CD4-positive, alpha-beta memory T cell (primary cell): ENCODE measurements at places on chromosomes 1 and 21.

GRCh38 chr1:61238359-61238665, 156.0 kb downstream of the NFIA start:
- DNase-seq: no peak

- no peak for DNase-seq
These were observed 53.0 kb upstream of the ABCG1 start for GRCh38 chr21:42165901-42166300.

DNA sequence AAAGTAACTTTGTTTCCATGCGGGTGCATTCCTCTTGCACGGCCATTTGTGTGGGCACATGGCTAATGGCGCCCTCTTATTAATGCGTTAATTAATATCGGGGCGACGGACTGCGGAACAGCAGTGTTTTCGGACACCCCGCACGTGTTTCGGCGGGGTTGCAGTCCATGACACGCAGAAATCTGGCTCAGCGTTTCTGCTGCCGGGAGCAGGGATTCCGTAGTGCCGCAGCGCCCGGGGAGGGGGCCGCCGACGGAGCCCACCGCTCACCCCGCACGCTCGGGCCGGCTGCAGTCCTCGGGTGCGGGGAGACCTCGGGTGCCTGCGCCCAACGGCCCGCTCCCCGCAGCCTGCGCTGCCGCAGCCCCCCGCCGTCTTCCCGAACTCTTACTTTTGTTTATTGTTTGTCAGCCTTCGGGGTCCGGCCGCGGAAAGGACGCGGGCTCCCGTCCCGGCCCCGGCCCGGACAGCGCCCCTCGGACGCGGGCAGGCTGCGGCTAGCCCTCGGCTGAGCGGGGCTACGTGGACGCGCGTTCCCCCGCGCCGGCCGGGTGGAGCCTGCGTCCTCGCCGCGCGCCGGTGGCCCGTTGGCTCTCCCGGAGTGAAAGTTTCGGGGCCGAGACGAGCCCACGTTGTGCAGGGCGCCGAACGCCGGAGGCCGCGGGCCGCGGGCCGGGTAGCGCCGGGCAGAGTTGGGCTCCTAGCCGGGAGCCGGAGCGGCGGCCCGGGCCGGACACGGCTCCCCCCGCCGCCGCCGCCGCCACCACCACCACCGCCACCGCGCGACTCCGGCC, 849 bp downstream of the NFIA start:
- DNase-seq: no peak

GRCh38 chr1:111476214-111476613, 2.4 kb downstream of the C1orf162 start:
- DNase-seq: no peak

GRCh38 chr1:19450811-19451515, 34.4 kb downstream of the CAPZB start:
- DNase-seq: no peak

GRCh38 chr1:5770981-5771765, 221.1 kb downstream of the NPHP4 start:
- DNase-seq: no peak

DNA sequence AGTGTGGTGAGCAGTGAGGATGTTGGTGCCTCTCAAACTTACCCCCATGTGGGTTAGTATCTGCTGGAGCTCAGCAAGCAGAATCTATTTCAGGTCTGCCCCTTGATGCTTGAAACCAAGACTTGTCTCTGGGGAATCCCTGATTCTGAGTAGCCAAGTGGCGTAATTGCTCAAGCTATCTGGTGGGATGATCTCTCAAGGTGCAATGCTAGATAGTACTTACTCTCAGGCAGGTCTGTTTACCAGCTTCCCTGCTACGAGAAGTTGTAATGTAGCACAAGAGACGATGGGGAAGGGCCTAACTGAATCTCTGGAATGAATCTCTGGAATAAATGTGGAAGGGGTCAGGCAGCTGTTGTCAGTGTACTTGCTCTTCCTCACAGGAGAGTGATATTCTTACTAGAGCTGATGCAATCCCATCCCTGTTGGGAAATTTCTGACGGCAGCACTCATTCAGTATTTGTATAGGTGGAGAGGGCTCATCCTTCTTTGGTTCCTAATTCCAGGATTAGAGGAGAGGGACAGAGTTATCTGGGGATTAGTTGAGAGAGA, 65.4 kb downstream of the MACF1 start:
- DNase-seq: peak; percentile 52

- DNase-seq: no peak
These were observed 5.3 kb upstream of the OLFM3 start for GRCh38 chr1:102002057-102002456.

DNA sequence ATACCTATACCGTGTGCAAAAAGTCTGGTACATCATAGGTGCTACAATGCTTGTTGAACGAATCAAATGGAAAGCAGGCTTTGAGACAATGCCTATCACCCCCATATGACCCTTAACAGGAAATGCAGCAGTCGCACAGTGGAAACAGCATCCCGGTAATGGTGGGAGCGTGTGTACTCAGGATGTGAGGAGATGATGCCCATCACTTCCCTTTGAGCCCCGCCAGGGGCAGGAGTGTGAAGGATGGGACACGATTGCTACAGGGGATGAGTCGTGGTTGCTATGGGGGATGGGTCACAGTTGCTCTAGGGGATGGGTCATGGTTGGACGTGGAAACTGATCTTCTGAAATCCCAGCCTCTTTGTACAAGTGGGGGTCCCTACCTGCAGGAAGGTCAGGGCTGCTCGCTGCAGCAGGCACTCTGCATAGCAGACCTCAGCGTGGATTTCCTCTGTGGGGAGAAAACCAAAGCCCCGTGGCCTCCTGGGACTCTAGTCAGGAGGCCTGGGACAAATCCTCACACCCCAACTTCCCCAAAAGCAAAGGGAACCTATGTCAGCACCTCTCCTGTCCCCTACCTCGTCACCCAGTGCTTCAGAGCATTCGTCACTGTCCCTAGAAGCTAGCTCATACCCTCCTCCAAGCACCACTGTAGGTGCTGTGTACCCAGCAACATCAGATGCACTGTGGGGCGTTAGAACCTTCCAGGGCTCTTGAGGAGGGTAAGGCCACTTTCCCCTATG, 19.3 kb downstream of the TTC39A start:
- DNase-seq: no peak

DNA sequence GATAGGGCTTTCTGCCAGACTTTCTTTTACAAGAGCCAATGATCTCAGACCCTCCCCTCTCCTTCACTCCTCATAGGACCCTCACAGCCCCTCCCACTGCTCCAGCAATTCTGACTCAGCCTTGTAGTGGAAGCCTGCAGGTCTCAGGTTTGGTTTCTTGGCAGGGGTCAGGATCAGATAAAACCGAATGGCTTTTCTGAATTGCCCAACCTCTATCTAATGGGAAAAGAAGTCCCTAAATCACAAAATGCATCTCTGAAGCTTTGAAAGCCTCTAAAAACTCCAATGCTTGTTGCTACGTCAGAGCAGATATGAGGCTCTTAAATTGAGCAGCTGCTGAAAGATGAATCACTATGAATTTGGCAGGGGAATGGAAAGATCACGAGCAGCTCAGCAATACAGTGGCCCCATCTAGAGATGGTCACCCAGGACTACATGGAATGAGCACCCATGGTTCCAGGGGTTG, 74.5 kb downstream of the NID1 start:
- no peak for DNase-seq

DNA sequence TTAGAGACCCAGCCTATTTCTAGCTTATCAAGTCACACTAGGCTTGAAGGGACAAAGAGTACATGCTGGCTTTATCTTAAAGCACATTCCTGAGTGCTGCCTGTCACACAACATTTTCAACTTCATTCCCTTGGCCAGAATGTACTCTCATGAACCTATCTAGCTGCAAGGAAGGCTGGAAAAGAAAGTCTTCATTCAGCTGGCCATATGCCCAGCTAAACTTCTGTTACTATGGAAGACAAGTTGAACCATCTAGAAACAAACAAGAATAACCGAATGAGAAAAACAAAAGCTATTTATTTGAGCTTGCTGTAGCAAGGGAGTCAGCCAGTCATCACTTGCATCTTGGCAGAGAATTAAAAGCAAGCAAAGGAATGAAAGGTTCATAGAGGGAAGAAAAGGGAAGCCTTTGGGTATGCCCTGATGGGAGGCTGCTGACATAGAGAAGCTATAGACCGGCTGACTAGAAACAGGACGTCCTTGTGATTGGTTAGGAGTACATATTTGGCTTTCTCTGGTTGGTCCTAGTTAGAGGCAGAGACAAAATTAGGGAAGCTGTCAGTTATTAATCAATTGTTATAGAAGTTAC, 108.4 kb downstream of the NEK7 start:
- DNase-seq: no peak

GRCh38 chr1:231183639-231184590, 22.1 kb downstream of the TRIM67 start:
- DNase-seq: no peak

DNA sequence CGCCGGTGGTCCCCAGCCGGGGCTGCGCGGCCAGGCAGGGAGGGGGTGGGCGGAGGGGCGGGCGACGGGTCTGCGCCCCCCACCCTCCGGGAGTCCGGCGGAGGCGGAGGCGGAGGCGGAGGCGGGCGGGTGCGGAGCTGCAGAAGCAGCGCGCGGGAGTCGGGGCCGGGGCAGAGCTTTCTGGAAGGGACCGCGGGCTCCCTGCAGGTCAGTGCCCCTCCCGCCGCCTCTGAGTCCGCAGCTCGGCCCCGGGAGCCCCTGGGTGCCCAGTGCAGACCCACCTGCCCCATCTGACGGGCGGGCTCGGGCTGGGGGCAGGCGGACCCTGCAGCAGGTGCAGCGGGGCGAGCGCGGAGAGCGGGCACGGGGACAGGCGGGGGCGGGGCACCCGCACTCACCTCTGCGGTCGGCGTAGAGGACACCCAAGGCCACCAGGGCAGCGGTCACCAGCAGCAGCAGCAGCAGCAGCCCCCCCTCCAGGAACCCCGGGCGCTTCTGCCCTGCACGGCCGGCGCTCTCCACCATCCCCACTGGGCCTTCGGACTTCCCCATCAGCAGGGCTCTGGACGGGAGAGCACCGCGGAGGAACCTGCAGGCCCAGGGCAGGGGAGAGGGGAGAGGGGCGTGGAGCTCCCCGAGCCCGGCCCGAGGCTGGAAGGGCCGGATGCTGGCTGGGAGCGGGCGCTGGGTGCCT, 3.7 kb downstream of the MMEL1 start:
- DNase-seq: no peak

DNA sequence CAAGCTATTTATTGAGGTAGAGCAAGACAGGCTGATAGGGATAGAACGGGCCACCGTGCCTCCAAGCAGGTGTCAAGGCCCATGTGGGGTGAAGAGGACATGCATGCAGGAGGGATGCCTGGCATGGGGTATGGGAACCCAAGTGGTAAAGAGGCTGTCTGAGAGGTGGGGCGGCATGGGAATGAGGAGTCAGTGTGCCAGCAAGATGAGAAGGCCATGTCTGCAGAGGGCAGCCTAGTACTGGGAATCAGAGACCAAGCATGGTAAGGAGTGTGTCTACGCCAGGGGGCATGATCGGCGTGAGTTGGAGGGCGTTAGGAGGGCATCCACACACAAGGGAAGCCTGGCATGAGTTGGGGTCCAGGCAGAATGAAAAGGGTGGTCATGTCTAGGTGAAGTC, 303.7 kb upstream of the PLD5 start:
- no peak for DNase-seq

GRCh38 chr1:112558634-112559033, 49.9 kb downstream of the WNT2B start:
- DNase-seq: no peak

DNA sequence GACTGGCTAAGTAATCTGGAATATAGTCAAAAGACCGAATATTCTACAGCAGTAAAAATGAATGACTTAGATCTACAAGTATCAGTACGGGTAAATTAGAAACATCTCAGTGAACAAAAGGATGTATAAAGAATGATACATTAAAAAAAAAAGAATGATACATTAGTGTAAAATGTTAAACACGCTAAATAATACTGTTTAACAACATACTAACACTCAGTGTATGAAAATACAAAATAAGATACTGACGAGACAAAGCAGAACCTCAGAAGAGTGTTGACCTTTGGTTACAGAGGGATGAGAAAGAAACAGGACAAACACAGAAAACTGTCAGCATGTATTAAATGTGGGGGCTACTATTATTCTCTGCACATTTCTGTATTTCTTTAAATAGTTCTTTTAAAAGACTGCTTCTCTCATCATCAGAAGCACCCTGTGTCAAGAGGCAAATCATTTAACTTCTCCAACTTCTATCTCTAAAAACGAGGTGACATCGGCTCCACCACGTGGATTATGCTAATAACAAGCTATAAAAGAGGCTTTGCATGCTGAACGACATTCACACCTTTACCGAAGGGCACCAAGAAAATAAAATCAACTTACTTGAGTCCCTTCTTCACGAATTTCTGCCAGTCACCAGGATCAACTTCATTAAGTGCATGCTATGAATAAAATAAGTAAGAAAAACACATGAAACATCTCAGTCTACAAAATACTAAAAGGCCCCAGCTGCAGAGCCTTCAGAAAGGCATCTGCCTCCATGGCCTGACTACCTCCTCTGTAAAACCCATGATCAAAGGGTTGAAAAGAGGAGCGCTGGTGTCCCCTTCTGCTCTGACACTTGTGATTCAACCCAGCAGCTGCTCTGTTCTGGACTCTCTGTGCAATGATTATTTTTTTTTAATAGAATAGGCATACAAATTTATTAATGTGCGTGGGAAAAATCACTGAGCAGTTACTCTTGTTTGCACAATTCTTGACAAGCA, 42.5 kb downstream of the MRAP start:
- no peak for DNase-seq

GRCh38 chr1:85359874-85360721, 83.7 kb upstream of the BCL10 start:
- no peak for DNase-seq

DNA sequence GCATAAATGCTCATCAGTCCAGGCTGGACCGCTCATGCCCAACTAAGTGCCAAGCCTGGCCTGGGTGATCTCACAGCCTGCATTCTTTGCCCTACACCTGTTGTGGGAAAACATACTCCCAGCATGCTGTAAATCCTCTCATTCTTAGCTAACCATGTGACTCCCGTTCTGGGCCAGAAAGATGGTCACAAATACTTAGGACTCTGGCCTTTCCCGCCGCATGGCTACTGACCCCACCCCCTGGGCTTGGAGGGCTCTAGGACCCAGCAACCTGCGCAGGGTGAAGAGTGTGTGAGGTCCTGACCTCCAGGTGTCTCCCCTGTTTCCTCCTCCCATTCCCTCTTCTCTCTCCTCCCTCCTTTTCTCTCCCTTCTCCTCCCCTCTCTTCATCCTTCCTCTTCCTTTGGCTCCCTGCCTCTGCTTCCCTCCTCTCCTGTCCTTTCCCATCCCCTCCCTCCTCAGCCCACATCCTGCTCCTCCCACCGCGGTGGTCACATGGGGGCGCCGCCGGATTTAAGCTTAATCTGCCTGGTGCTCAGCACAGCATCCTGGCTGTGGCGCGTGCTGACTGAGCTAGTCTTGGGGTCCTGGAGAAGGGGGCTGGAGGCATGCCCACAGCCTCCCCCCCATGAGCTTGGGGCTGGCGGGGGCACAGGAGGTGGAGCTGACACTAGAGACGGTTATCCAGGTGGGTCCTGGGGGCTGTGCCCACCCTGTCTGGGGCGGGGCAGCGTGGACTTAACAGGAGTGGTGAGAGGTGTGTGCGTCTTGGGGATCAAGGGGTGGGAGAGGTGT, at the start of gene CROCC:
TSS of gene CROCC (plus strand) at position 541 of the 795 bp plus-strand sequence. CDS start at position 629, 88 bp downstream.
- no peak for DNase-seq

GRCh38 chr1:221845650-221846371, 103.9 kb upstream of the DUSP10 start:
- no peak for DNase-seq

GRCh38 chr1:152356736-152357135, 3.1 kb downstream of the FLG2 start:
- DNase-seq: no peak
